CD8-positive, alpha-beta T cell (primary cell): ENCODE measurements at places on chromosomes 16 and 17.
A peak's percentile ranks its signal among the peaks of the same experiment; 100 is the strongest.

DNA sequence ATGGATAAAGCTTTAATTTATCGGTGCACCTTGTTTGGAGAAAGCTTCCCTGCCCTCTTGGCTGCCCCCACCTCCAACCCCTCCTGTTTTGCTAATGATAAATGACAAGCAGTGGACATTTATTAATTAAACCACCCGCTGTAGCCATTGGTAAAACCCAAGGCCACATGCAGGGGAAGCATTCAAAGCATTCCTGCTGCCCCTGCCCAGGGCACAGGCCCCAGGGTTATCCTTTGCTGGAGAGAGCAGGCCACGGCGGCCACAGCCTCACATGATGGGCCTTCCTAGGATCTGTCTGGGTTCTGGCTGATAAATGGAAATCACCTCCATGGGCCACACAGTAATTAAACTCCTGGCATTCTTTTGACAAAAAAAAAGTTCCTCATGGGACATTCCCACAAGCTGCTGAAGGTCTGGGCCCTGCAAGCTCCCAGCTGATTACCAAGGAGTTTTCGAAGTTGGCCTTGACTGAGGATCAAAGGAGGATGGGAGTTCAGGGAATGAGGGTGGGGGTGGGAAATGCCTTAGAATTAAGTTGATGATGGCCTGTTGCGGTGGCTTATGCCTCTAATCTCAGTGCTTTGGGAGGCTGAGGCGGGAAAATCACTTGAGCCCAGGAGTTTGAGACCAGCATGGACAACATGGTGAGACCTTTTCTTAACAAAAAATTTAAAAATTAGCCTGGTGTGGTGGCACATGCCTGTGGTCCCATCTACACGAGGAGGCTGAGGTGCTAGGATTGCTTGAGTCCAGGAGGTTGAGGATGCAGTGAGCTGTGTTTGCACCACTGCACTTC, 35.5 kb downstream of the SOST start:
- DNase-seq = no peak

- no peak for DNase-seq
Observed at GRCh38 chr17:42618442-42619150, 9.1 kb downstream of the TUBG1 start.

GRCh38 chr17:27807567-27808470, 7.5 kb upstream of the NOS2 start:
- DNase-seq = peak; percentile 68

DNA sequence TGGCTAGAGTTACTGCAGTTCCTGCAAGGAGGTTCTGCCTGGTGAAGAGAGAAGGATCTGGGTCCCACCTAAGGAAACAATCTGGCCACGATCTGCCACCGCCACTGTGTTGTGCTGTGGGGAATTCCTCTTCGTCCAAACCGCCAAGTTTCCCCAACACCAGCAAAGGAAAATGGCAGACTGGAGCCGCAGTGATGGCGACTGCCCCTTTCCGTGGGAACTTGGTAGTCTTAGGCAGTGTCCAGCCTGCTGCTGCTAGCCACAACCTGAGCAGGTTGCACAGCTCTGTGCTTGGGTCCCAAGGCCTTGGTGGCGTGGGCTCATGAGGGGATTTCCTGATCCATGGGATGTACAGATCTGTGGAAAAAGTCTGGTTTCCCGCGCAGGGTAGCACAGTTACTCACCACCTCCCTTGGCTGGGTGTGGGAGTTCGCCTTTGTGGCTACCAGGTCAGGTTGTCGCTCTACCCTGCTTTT, 28.6 kb downstream of the NFATC3 start:
- peak; percentile 35 for DNase-seq

DNA sequence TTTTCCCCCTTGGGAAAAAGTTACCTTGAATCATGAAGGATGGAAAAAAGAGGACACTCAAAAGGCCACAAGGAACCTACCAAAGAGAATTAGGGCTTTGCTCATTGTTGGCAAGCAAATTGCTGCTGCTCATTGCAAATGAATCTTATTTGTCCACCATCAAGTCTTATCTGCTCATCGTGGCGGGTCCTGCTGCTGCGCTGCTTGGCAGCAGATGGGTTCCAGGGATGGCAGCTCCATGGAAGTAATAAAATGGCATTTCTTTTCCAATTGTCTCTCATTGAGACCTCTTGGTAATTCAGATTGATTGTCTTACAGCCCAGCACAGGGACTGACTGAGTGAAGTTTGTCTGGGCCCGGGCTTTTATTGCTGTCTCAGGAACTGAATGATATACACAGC, 118.7 kb downstream of the MRM1 start:
- no peak for DNase-seq

GRCh38 chr16:56424404-56424764, 961 bp downstream of the AMFR start:
- no peak for DNase-seq

GRCh38 chr17:18944646-18945045, 7.3 kb upstream of the SLC5A10 start:
- DNase-seq = no peak

DNA sequence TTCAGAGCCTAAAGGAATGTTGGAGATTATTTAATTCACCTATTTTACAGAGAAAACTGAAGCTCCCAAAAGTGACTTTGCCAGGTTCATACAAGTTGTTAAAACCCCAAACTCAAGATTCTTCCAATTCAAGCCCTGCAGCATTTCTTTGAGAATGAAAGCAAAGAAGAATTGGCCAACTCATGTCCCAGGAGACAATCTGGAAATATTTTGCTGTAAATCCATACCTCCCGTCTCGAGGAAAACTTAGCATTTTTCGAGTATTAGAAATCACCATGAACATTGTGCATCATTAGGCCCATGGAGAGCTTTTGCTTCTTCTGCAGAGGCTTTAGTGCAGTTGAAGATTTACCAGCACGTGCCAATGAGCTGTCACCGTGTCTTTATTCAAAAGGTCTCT, 176.4 kb upstream of the KCNJ16 start:
- no peak for DNase-seq

DNA sequence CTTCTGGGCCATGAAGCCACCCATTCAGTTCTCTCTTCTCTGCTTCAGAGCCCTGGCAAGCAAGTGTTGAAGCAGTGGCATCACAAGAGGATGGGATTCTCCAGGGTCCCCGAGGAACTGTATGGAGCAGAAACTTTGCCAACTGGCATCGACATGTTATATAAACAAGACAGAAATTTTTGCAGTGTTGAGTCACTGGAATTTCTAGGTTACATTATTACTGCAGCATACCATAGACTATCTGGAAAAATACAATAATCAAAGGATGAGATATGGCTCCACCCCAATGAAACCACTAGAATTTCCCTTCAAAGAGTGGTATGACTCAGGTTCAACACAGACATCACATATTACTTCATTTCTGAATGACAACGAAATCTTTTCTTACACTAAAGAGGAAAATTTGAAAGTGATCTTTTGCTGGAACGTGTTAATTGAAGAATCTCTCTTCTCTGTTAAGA, 343.0 kb upstream of the DYNLRB2 start:
- DNase-seq = no peak

DNA sequence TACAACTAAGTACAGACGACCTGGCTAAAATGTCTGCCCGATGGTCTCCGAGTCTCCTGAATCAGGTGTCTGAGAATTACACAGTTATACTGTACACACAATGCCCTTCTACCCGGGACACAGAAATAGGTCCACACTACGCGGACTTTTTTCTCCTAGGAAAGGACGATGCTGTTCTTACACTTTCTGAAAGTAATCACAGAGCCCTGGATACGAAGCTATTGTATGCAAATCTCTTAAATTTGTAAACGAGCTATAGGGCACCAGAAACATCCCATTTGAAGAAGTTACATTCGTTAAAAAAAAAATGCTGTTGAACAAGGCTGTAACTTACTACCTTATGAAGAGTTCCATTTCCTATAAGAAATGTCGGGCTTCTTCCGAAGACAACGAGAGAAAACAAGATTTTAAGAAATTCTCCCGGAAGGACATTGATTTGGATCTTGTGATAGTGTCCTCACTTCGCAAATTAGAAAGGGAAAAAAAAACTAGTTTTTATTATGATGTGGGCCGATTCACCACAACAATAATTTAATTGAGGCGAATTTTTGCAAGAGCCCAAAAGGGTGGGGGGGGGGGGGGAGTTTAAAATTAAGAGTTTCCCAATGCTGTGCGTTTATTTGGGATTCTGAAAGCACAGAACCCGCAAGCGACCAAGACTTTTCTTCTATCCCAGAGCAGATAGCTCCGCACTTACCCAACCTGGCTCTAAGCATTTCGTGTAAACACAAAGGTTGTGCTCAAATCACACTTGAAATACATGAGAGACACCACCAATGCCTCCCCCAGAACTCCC, 1.5 kb upstream of the SOX9 start:
- no peak for DNase-seq

GRCh38 chr17:57004944-57005579, 27.1 kb downstream of the SCPEP1 start:
- DNase-seq = no peak
